Type B pancreatic cell (in vitro differentiated cells): ENCODE measurements at places on chromosomes 11 and 22. TPM values are rescaled to one million over a fixed set of nuclear protein-coding genes. Genes with fewer than 3 reads are reported as not detected.

SOX10 gene
- total RNA-seq: 0.29 and 5.9 TPM in 2 replicates

OR4A47 gene
- not detected in 2 replicates for total RNA-seq

DNA sequence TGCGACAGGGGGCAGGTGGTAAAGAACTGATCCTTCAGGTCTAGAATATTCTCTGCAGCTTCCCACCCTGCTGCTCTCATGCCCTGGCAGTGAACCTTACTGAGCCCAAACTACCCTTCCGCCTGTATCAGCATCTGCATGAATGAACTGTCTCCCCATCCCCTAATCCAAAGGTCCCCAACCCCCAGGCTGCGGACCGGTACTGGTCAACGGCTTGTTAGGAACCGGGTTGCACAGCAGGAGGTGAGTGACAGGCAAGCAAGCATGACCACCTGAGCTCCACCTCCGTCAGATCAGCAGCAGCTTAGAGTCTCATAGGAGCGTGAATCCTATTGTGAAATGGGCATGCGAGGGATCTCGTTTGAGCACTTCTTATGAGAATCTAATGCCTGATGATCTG, 58.2 kb upstream of the LMO1 start:
- no peak for DNase-seq
- H3K4me3 ChIP-seq: no peak overlapping the region
- no peaks in the 10 kb centered on the region for H3K4me1 ChIP-seq
- peaks cover 28% of the 10 kb centered on the region for H3K27me3 ChIP-seq
- H3K36me3 ChIP-seq: no peaks in the 10 kb centered on the region
- H3K27ac ChIP-seq: no peak overlapping the region

DNA sequence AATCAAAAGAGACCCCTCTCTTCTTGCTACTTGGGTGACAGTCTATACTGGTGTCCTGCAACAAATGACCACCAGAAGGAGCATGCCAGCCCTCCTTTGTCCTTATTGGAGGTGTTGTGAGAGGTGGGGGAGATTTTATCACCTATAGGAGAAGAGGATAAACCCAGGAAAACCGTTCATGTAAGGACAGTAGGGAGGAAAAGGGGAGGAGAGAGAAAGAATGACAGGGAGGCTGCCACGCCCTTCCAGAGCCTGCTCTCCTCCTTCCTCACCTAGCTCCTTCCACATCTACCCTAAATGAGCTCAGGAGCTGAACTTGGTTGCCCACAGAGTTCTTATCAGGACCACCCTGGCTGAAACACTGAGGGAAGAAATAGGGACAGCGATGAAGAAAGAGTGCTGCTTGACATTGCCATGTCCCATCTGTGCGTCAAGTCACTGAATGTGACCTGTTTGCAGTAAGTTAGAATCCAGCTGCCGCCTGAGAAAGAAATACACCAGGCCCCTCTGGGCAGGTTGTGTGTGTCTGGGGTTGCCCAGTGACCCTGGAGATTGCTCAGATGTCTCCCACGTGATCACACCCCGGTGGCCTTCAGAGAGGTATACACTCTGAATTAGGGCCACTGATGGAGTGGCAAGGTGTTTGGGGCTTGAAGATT, 40.4 kb upstream of the ETS1 start:
- DNase-seq: no peak
- H3K36me3 ChIP-seq: no peaks in the 10 kb centered on the region
- H3K4me3 ChIP-seq: no peak overlapping the region
- peaks cover 46% of the 10 kb centered on the region for H3K4me1 ChIP-seq

MMP7 gene
- 1.8 and 3.5 TPM in 2 replicates for total RNA-seq

DNA sequence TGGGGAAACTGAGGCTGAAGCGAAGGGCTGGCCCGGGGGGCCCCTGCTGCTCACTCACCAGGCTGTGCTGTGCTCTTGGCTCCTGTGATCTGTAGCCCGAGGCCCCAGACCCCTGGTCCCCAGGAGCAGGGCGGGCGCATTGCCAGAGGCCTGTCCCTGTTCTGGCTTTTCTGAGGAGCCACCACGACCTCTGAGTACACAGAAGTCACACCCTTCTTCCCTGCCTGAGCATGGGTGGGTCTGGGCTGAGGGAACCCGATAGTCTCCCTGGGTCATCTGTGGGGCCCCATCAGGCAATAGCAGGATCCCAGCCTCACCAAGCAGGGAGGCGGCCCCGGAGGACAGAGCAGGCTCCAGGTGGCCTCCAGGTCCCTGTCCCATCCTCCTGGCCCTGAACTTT, 5.1 kb downstream of the CASTOR1 start:
- no peak overlapping the region for H3K27ac ChIP-seq
- DNase-seq: no peak
- H3K4me3 ChIP-seq: no peak overlapping the region
- H3K36me3 ChIP-seq: no peaks in the 10 kb centered on the region
- peaks cover 5% of the 10 kb centered on the region for H3K4me1 ChIP-seq

DNA sequence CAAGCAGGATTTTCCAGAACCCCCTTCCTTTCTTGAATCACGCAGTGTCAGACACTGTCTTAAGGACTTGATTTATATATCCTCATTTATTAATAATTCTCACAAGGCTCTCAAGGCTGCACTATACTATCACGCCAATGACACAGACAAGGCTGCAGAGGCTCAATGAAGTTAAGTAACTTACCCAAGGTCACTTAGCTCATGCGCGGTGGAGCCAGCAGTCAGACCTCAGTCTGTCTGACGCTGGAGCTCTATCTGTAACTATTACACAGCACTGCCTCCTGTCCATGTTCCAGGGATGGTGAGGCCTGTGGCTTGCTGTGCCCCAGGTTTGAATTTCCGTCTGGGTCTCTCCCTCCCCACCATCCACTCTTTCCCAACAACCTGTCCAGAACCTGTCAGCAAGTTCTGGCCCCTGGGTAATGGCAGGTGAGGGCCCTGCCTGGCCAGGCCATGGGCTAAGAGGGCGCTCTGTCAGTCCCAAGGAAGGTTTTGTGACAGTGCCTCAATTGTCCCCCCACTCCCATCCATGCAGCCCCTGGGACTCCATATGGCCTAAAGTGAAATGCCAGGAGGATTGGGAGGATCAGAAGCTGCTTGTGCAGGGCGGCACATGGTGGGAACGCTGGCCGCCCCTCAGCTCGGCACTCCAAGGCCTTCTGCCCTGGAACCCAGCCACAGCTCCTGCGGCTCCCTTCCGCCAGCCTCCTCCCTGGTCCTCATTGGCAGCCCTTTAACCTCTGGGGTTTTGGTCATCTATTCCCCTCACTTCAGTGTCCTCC, 8.6 kb downstream of the KCNC1 start:
- no peaks in the 10 kb centered on the region for H3K4me1 ChIP-seq
- no peaks in the 10 kb centered on the region for H3K36me3 ChIP-seq
- no peak overlapping the region for H3K27ac ChIP-seq
- no peak overlapping the region for H3K4me3 ChIP-seq
- DNase-seq: no peak

SCGB2A2 gene
- not detected in 2 replicates for total RNA-seq

GRCh38 chr11:14320020-14320419, 39.0 kb downstream of the RRAS2 start:
- no peak overlapping the region for H3K27ac ChIP-seq
- no peak for DNase-seq
- no peaks in the 10 kb centered on the region for H3K27me3 ChIP-seq
- H3K36me3 ChIP-seq: no peaks in the 10 kb centered on the region
- no peak overlapping the region for H3K4me3 ChIP-seq

- no peaks in the 10 kb centered on the region for H3K36me3 ChIP-seq
- peak overlapping the region; percentile 97 for H3K27ac ChIP-seq
- no peaks in the 10 kb centered on the region for H3K27me3 ChIP-seq
- DNase-seq: no peak
These were observed 718 bp downstream of the INTS5 start for GRCh38 chr11:62652161-62653006.

GRCh38 chr11:45482331-45482730, 183.1 kb downstream of the CHST1 start:
- DNase-seq: no peak
- H3K27me3 ChIP-seq: peaks cover 39% of the 10 kb centered on the region
- H3K27ac ChIP-seq: no peak overlapping the region
- peaks cover 13% of the 10 kb centered on the region for H3K4me1 ChIP-seq

CDC42EP2 gene
- 9.4 and 12.9 TPM in 2 replicates for total RNA-seq

MOB2 gene
- total RNA-seq: 39.6 and 46.8 TPM in 2 replicates

GRCh38 chr11:94544646-94545263, 1.0 kb downstream of the FUT4 start:
- peak; percentile 70 for DNase-seq
- H3K4me1 ChIP-seq: peaks cover 29% of the 10 kb centered on the region
- H3K36me3 ChIP-seq: peaks cover 14% of the 10 kb centered on the region
- H3K27me3 ChIP-seq: peaks cover 5% of the 10 kb centered on the region
- H3K27ac ChIP-seq: peak overlapping the region; percentile 91
- peak overlapping the region; percentile 94 for H3K4me3 ChIP-seq

ACTN3 gene
- total RNA-seq: 0.57 and 2.6 TPM in 2 replicates

DNA sequence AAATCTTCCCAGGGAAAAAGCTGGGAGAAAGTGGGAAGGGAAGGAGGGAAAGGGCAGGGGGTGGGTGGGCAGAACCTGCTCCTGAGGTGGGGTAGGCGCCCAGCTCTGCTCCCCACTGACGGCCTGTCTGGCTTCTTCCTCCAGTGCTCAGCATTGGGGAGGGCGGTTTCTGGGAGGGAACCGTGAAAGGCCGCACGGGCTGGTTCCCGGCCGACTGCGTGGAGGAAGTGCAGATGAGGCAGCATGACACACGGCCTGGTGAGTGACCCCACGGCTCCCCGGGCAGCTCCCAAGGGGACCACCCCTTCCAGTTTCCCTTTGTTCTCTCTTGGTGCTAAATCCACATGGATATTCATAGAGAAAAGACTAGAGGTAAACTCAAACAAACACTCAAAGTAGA, 25.9 kb downstream of the SHANK3 start:
- H3K4me3 ChIP-seq: peak overlapping the region; percentile 77
- H3K27ac ChIP-seq: peak overlapping the region; percentile 21
- DNase-seq: no peak
- H3K4me1 ChIP-seq: peaks cover 15% of the 10 kb centered on the region
- H3K27me3 ChIP-seq: peaks cover 3% of the 10 kb centered on the region
- H3K36me3 ChIP-seq: peaks cover 7% of the 10 kb centered on the region

DNA sequence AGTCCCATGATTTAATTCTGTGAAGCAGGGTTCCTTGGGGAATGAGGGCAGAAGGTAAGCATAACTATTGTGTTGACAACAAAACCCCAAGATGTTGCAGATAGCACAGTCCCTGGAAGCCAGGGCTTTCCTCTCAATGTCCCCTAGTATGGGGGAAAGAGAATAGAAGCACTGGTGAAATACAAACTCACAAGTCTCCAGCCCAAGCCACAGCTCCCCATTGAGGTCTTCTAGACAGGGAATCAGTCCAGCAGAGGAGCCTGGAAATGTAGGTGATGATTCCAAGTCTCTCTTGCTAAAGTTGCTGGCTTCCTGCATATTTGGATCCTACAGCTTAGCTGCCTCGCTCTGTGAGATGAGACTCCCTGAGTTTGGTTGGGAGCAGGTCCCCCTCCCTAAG, 31.7 kb upstream of the DRD2 start:
- no peaks in the 10 kb centered on the region for H3K36me3 ChIP-seq
- no peak for DNase-seq
- H3K27ac ChIP-seq: peak overlapping the region; percentile 22
- H3K4me1 ChIP-seq: peaks cover 21% of the 10 kb centered on the region
- peaks cover 46% of the 10 kb centered on the region for H3K27me3 ChIP-seq
- H3K4me3 ChIP-seq: no peak overlapping the region

DNA sequence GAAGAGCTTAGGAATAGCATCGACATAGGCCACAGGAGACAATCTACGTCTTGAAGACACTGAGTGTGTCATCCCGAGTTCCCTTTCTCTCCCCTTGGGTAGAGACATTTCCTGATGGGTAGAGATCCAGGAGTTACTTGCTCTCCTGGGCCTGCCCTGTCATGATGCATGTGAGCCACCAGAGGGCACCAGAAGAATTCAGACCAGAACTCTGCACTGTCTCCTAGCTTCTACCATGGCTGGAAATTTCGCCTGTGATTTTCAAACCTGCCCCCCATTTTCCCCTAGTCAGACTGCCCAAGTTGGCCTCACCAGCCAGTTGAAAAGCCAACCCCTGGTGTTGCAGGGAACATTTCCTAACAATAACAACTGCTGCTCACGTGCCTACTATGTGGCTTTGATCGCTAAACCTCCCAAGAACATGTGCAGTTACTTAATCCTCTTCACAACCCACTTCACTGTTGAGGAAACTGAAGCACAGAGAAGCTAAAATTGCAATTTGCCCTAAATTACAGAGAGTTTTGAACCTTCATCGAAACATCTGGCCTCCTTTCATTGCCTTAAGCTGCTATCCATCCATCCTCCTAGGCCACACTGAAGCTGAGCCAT, 47.2 kb downstream of the C11orf58 start:
- H3K4me3 ChIP-seq: no peak overlapping the region
- H3K4me1 ChIP-seq: peaks cover 29% of the 10 kb centered on the region
- no peaks in the 10 kb centered on the region for H3K27me3 ChIP-seq

DNA sequence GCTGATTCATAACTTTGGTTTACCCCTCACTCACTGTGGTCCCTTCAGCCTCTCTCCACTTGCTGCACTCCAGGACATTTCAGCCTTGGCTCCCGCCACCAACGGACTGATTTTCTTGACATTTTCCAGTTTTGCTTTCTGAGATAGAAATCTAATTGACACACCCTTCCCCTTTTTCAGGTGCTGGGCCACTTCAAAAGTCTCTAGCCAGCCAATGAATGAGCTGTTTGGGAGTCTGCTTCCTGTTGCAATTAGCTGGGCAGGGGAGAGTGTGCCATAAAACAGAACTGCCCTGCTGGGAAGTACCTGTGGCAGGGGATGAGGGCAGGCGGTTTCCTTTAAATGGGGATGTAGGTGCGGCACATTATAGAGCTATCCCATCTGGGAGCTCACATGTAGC, 21.1 kb upstream of the PLET1 start:
- H3K27me3 ChIP-seq: peaks cover 24% of the 10 kb centered on the region
- H3K36me3 ChIP-seq: no peaks in the 10 kb centered on the region
- H3K4me3 ChIP-seq: no peak overlapping the region
- DNase-seq: no peak

DNA sequence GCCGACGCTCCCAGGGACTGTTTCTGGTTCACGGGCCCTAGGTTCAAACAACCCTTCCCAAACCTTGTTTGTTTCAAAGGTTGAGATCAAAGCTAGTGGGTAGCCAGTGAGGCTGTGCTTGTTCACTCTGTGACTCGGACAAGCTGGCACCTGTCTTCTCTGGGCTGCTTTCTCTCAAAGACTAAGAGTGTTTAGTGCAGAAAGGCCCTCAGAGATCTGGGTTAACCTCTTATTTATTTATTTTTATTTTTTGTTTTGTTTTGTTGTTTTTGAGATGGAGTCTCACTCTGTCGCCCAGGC, 13.0 kb upstream of the MALAT1 start:
- H3K4me1 ChIP-seq: peaks cover 45% of the 10 kb centered on the region
- no peaks in the 10 kb centered on the region for H3K27me3 ChIP-seq
- H3K27ac ChIP-seq: peak overlapping the region; percentile 87
- peak overlapping the region; percentile 56 for H3K4me3 ChIP-seq
- H3K36me3 ChIP-seq: no peaks in the 10 kb centered on the region

GRCh38 chr11:129295746-129296145, 79.9 kb upstream of the BARX2 start:
- no peak for DNase-seq
- no peaks in the 10 kb centered on the region for H3K36me3 ChIP-seq

OR8G1 gene
- total RNA-seq: not detected in 2 replicates

KCNJ5 gene
- 0.90 and 1.6 TPM in 2 replicates for total RNA-seq

FREY1 gene
- 0.90 and 1.4 TPM in 2 replicates for total RNA-seq

- H3K4me1 ChIP-seq: peaks cover 31% of the 10 kb centered on the region
- no peak for DNase-seq
- no peaks in the 10 kb centered on the region for H3K27me3 ChIP-seq
- no peaks in the 10 kb centered on the region for H3K36me3 ChIP-seq
- H3K27ac ChIP-seq: peak overlapping the region; percentile 76
- peak overlapping the region; percentile 9 for H3K4me3 ChIP-seq
These were observed 7.1 kb upstream of the GRAMD4 start for GRCh38 chr22:46612904-46613605.

- no peak for DNase-seq
- no peaks in the 10 kb centered on the region for H3K27me3 ChIP-seq
- H3K4me1 ChIP-seq: no peaks in the 10 kb centered on the region
- no peak overlapping the region for H3K27ac ChIP-seq
- H3K4me3 ChIP-seq: no peak overlapping the region
These were observed 21.5 kb downstream of the LRP4 start for GRCh38 chr11:46896719-46897406.
